ENCODE measurements at places on chromosomes 12 and 14.

DNA sequence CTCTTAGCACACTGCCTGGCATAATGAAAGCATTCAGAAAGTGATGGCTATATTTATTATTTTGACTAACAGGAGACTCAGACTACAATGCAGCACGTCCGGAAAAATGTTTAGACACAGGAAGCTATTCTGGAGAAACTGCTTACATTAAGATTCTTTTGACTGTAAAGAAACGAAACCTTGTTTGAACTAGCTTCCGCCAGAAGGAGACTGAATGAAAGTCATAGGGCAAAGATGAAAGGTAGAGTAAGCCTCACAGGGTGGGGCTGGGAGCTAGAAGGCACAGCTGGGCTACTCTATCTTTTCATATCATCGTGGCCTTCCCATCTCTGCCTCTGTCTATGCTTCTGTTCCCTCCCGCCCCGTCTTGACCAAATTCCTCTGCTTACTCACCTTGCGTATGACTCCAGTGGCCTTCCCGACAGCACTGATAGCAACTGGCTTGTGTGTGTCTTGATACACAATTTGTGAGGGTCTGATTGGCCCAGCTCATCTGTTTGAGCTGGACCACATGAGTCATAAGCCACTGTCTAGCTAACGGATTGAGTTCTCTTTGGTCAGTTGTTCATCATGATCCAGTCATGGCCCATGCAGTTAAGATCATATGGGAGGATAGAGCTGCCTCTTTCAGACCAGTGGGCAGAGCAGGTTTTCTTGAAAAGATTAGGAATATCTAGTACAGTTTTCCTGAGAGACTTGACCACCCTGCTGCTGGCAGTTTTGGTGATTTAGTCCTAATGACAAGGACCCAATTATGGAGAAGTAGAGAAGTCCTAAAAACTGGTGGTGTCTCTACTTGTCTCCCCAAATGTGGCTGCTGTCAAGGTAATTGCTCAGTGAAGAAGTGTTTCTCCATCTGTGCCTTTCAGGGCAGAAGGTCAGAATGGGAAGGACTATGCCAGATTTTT is 151.5 kb upstream of the SLC38A2 start:
- peak; percentile 84 for DNase-seq

DNA sequence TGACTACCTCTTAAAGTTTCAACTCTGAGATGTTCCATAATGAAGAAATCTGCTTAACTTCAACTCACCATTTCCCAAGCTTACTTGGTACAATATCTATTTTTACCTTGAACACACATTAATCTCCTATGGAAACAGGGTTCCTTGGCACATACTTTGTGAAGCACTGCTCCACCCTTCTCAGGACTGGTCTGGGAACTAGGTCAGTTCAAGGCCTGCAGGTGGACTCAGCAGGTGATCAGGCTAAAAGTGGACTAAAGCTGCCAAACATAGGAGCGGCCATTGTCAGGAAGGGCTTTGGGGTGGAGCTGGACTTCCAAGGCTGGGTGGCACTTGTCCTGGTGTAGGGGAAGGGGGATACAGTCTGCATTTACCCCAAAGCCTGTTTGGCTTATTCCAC is 202.3 kb downstream of the NUAK1 start:
- no peak for DNase-seq

- peak; percentile 91 for DNase-seq
These were observed 13.8 kb upstream of the SLC38A2 start for GRCh38 chr12:46386360-46386867.

GRCh38 chr14:89658977-89659670 is 242.1 kb upstream of the FOXN3 start:
- no peak for DNase-seq

DNA sequence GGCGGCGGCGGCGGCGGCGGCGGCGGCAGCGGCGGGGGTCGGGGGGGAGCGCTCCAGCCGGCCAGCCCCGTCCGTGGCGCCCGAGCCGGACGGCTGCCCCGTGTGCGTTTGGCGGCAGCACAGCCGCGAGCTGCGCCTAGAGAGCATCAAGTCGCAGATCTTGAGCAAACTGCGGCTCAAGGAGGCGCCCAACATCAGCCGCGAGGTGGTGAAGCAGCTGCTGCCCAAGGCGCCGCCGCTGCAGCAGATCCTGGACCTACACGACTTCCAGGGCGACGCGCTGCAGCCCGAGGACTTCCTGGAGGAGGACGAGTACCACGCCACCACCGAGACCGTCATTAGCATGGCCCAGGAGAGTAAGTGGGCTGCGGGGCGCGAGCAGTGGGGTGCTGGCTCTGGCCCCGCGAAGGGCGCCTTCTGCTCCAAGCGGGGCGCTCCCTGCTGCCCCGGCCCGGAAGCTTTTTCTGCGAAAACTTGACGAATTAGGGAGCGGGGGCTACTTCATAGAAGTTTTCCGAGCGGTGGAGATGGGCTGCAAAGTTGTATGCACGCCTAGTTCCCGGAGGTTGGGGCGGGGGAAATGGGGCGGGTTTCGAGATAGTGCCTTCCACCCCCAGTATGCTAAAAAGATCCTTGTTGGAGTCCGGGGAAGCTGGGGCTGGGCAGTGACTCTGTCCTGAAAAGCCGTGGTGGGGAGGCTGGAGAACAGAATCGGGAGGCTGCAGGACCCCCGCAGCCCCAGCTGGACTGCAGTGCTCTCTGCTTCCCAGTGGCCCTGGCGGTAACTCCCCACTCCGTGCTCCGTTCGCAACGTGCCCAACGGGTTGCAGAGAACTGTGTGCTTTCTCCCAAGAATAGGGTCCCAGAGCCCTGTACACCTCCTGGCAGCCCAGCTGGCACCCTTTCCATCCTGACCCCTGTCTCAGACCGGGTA is 751 bp downstream of the GDF11 start:
- peak; percentile 86 for DNase-seq

DNA sequence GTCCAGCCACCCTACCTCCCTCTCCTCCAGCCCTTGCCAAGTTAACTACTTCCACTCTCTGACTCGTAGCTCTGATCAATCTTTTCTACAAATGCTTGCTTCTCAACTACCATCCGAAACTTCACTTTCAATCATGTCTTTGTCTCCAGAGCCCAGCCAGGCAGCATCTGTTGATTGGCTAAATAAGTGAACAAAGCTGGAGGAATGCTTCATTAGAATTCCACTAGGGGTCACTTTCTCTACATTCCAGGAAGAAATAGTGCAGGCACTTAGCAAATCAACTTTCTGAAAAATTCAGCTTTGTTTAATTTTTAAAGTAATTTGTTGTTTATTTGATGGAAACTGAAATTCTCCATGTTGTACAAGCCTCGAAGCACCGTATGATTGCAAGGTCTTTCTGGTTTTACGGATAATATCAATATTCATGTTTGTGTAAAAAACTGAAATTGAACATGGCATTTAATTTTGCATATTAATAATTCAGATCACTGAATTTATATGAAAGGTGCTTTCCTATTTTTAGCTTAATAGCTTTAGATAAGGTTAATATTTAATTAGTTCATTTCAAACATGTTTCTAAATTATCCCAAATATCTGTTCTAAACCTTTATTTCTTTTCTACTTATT is 32.4 kb upstream of the HELB start:
- peak; percentile 69 for DNase-seq

GRCh38 chr12:79597910-79598309 is 92.9 kb downstream of the PAWR start:
- no peak for DNase-seq

DNA sequence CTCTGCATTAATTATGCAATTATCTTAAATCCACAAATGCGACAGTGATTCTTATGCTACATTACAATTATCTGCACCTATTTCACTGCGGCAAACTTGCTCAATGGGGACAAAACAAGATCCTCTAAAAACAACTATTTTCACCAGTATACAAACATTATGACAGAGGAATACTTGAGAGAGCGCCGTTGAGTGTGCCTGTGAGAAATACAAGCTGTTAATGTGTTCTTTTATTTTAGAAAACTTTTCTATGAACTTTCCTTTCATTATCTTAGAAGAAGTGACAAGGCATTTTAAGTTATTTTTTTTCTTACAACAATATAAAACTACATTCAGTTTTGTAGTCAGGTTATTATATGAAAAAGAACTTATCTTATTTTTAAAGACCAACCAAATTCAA is 1247.0 kb downstream of the FSCB start:
- DNase-seq = no peak

- DNase-seq = no peak
These were observed 9.2 kb downstream of the ARHGAP9 start for GRCh38 chr12:57470286-57470969.

DNA sequence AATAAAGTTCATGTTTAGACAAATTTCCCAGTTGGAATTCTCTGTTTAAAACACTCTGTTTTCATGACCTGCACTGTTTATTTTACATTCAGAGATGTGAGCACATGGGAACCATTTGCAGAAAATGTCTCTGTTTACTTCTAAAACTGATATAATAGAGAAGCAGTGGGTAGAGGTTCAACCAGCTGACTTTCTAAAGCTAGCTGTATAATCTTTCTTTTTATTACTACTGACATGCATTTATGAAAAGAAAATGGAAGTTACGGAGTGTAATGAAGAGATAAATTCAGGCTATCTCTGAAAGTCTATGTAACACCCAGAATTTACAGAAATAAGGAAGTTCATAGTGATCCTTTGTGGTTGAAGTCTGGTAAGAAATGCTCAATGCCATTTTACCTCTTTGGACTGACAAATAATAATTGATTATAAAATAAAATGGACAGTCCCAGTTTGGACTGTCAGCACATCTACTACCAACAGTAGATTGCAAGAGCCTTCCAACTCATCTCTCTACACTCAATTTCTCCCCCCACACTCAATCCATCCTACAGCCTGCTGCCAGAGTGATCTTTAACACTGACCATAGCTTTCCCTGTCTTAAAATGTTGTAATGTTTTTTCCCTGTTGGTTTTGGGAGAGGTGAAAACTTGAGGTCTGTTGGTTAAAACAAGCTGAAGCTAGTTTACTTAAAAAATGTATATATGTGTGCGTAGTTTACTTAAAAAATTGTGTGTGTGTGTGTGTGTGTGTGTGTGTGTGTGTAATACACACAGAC is 137.4 kb downstream of the AEBP2 start:
- no peak for DNase-seq

GRCh38 chr12:12442548-12443071 is 85.7 kb downstream of the BORCS5 start:
- DNase-seq = peak; percentile 28

DNA sequence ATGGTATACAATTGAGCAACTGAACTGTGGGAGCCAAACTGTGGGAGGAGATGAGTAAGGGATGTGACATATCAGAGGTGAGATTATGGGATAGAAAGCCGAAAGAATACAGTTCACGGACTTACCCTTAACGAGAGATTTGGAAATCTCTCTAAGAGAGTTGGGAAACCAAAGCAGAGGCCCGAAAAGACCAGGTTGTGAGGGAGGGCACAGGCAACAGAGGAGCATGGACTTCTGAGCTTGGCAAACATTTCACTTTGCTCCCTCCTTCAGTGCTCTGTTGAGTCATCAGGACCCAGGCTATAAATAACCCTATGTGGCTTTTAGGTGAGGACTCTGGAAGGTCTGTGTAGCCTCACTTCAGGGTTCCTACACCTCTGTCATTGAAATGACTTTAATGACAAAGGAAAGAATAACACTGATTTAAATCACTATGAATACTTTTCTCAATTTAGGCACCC is 120.6 kb downstream of the TGFB3 start:
- no peak for DNase-seq

GRCh38 chr14:75371297-75371696 is 56.5 kb upstream of the JDP2 start:
- DNase-seq = no peak

- no peak for DNase-seq
These were observed 69.7 kb downstream of the TTC9 start for GRCh38 chr14:70711451-70711850.

- DNase-seq = peak; percentile 0
These were observed 179.7 kb downstream of the SSPN start for GRCh38 chr12:26374934-26375680.

GRCh38 chr14:55621391-55621790 is 41.4 kb downstream of the KTN1 start:
- DNase-seq = no peak

GRCh38 chr12:64633011-64633939 is 23.0 kb downstream of the RASSF3 start:
- DNase-seq = no peak

- DNase-seq = no peak
These were observed 95.1 kb upstream of the GRIN2B start for GRCh38 chr12:14076538-14076937.

DNA sequence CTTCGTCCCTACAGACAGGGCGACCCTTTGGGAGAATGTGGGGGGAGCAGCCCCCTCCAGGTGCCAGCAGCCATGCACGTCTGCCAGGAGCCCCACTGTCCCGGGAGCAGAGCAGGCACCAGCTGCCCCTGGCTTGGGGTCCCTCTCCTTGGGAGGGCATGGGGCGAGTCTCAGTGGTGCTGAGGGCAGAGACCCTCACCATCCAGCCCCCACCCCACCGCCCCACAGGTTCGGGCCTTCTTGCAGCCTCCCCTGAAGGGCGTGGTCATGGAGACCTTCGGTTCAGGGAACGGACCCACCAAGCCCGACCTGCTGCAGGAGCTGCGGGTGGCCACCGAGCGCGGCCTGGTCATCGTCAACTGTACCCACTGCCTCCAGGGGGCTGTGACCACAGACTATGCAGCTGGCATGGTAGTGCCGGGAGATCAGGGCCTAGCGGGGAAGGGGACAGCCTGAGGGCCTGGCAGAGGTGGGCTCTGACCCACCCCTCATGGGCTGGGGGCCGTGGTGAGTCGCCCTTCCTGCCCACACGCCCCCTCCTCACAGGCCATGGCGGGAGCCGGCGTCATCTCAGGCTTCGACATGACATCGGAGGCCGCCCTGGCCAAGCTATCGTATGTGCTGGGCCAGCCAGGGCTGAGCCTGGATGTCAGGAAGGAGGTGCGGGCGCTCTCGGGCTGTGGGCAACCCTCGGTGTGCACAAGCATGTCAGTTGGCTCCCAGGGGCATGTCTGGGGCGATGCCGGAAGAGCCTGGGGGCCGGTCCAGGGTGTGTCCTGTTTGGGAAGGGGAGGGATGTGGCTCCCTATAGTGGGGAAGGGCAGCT is 18.8 kb downstream of the ASPG start:
- no peak for DNase-seq

GRCh38 chr12:81078469-81079196 is 754 bp downstream of the ACSS3 start:
- DNase-seq = peak; percentile 66

DNA sequence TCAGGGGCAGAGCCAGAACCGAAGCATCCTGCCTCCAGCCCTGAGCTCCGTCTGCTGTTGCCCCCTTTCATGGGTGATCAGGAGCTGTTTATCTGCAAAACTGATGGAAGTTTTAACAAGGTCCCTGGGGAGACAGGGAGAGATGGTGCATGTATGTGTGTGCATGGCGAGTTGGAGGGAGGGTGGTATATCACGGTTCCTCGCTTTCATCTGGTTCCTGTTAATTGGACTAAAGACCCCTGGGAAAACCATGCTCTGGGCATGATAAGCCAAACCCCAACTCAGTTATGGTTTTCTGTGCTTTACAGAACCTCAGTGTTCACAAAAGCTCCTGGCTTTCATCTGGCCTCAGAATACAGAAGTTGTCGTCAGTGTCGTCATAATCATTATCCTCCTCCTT is 133.6 kb downstream of the KSR2 start:
- no peak for DNase-seq

DNA sequence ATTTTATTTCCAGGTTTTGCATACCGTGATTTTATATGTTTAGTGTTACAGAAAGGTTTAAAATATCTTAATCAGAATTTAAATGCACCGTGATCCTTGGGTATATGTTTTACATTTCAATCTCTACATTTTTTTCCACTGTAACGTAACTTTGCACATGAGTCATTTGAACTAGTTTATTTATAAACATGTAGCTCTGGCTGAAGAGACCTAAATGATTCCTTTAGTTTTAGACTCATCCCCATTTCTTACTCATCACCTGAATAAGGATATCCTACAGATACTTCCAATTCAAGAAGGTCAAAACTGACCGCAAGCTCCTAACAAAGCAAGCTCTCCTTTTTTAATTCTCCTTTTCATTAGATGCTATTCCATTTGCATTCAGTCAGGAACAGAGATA is 42.7 kb upstream of the SLC6A15 start:
- no peak for DNase-seq
